Activated CD4-positive, alpha-beta T cell treated with anti-CD3 and anti-CD28 coated beads, Interleukin-2, amount 10 ng/mL, durations not matched to agents 7 days and 5 days (primary cell): ENCODE measurements at places on chromosomes 3 and 15. TPM values are rescaled to one million over a fixed set of nuclear protein-coding genes. Genes with fewer than 3 reads are reported as not detected.

The GADL1 gene
- not detected for total RNA-seq

The SLC28A1 gene
- not detected for total RNA-seq

The SLC22A14 gene
- total RNA-seq, result not detected

The NEO1 gene
- total RNA-seq, result 5.8 TPM

The SH2D7 gene
- not detected for total RNA-seq

The ZNF619 gene
- total RNA-seq, result 9.5 TPM

The ASB14 gene
- not detected for total RNA-seq

The FMN1 gene
- 0.04 TPM for total RNA-seq

DNA sequence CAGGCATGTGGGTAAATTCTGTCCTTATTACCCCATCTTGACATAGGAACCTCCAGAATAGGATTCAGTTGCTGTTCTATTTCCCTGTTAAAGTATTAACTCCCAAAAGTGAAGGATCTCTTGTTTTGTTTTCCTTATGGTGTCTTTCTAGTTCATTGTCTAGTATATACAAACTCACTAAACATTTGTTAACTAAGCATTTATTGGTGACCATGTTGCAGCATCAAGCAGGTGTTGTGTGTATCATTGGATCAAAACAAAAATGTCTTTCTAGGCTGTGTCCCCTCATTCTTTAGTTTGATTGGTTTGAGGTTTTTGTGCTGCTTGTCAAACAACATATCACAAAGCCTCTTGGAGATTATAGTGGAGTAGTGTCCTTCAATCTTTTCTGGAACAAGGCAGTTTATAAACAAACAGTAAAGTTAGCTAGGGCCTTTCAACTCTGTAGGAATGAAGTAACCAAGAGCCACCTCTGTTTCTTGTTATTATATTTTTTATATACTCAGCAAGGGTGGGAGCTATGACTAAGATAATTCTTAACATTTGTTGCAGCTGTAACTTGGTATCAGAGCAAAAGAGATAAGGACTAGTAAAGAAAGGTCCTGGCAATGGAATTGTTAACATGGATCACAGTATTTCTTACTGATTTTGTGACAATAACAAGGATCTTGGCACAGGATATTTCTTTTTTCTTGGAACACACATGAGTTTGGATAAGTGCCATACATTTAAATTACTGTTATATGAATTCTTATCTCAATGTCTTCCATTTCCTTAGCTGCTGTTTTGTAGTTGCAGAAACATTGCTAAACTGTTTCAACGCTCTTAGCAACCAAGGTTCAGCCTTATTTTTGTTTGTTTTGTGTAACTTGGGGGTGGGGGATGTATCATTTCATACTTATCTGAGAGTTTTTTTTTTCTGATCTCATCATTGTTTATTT, 49.3 kb downstream of the TMOD3 start:
- DNase-seq, result no peak

GRCh38 chr15:61146931-61147230, 82.2 kb downstream of the RORA start:
- DNase-seq, result no peak

GRCh38 chr3:125256675-125257074, 44.1 kb upstream of the SLC12A8 start:
- no peak for DNase-seq

DNA sequence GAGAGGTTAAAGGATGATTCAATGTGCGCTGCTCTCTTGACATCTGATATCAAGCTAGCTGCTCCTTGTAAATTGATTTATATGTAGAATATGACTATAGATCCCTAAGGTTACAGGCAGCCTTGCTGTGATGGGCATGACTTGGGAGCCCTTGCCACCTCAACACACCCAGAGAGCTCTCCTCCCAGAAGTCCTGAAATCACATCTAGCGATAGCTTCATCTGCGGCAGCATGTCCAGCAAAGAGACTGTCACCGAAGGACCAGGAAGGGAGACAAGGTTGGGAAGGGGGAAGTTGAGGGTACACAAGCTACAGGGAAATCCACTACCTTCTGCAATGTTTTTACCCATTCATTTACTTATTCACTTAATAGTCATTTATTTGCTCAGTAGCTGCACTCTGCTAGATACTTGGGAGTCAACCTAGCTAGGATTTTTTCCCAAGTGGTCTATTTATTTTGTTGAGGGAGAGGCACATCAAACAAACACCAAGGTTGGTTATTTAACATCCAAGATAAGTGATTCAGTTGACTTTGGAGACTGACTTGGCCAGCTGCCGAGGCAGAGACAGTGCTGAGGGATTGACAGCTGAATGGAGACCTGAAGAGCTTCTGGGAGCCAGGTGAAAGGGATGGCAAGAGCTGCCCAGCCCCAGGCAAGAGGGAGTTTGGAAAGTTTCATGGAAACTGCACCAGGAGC, 205.8 kb upstream of the IL12A start:
- DNase-seq, result no peak

- no peak for DNase-seq
These were observed 44.6 kb upstream of the LEKR1 start for GRCh38 chr3:156781310-156782230.

- no peak for DNase-seq
These were observed 1384.0 kb downstream of the ZPLD1 start for GRCh38 chr3:103818800-103819199.

GRCh38 chr3:52528586-52529375, 4.9 kb downstream of the NT5DC2 start:
- DNase-seq, result no peak

- no peak for DNase-seq
These were observed 72.3 kb downstream of the CD200R1L start for GRCh38 chr3:112774293-112774926.

GRCh38 chr3:14684447-14684846, 9.5 kb downstream of the C3orf20 start:
- no peak for DNase-seq

GRCh38 chr3:149970716-149971402, at the start of gene PFN2:
TSS of gene PFN2 (minus strand) at chr3:149970895. CDS start at chr3:149970856, 39 bp downstream.
- peak; percentile 31 for DNase-seq

DNA sequence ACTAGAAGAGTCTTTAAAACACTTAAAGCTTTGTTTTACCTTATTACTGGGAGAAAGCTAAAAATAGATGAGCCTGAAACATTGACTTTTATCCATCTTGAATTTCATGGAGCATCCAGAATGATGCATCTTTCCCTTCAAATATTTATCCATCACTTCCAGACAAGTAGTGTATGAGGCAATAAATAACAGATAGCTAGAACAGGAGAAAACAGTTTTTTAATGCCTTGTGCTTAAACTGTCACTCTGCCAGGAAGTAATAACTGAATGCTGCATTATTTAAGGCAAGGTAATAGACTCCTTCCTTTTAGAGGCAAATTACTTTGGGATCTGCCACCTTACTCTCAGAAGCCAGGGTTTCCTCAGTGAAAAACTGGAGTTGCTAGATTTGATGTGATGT, 225.8 kb upstream of the NAALADL2 start:
- DNase-seq, result no peak

- no peak for DNase-seq
These were observed 48.1 kb downstream of the CASR start for GRCh38 chr3:122231465-122232157.

DNA sequence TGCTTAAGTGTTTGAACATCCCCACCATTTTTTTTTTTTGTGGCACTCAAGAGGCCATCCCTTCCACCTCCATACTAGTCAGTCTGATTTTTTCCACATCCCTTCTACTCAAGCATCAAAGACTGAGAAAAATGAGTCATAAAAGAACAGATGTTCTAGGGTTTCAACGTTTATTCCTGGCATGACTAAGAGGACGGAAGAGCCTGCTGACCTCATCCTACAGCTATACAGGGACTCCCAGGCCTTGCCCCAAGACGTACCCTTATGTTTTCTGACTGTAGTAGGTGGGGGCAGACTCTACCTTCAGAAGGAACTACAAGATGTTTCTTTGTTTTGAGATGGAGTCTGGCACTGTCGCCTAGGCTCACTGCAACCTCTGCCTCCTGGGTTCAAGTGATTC, 3.3 kb upstream of the ITPKA start:
- no peak for DNase-seq

DNA sequence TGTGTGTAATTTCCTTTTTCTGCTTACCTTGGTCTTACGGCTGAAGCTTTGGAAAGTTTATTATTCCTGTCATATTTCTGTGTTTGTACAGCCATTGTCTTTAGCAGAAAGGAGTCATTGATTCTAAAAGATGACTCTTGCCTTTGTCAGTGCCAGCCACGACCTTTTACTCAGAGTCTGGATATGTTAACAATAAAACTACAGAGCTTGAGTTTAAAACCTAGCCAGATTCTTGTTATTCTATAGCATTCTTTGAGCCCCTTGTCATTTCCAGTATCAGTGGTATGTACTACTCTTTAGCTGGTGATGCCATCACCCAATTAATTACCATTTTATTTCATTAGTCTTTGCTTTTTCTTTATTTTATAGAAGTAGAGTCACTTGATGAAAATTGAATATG, 142.4 kb downstream of the TCF12 start:
- no peak for DNase-seq

DNA sequence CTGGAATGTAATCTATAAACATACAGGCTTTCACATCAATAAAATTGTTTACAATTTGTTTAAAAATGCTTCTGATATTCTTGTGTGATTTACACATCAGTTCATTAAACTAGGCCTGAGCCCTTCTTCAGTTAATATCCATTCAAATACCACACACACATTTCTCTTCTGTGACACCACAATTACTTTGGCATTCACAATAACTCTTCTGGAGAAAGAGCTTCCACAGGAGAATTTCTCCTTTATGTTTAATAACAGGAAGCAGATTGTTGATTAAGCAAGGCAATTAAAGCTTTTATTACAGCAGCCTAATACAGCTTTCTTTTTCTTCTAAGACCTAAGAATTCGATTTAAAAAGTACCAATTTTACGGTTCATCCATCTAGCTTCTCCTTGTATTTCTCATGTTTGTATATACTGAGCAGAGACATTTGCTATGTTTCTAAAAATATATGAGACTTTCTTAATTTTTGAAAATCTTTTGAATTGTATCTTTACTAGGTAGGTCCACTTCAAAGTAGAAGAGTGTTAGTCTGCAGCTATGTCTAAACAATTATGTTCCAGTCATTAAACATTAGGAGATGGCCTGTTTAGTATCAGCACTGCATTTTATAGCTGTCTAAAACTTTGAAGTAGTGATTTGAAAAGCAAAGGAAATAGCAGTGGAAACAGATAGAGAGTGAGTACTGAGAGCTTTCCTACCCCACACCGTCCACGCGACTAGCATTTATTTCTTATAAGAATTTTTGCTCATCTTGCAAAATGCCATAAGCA, 511.1 kb upstream of the UBE2E2 start:
- DNase-seq, result no peak

DNA sequence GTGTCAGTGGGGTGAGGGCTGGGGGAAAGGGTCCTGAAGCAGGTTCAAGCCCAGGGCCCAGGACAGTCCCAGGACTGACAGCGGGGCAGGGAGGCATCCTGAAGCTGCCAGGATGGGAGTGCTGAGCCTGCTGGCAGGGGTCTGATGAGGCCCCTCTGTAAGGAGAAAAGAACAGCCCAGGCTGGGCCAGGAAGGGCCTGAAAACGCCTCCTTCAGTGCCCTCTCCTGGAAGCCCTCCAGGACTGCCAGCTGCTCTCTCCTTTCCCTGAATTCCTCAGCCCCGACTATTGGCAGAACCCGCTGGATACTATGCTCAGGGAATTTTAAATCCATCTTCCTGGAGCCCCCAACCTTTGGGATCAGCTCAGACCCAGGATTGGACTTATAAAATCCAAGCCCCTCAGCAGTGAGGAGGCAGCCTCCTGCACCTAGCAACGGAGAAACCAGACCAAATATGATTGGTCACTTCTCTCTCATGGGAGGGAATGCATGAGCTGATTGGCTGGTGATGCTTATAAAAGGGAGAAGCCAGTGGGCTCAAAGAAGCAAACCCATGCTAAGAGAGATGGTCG, 203.5 kb upstream of the LINGO1 start:
- DNase-seq, result no peak

DNA sequence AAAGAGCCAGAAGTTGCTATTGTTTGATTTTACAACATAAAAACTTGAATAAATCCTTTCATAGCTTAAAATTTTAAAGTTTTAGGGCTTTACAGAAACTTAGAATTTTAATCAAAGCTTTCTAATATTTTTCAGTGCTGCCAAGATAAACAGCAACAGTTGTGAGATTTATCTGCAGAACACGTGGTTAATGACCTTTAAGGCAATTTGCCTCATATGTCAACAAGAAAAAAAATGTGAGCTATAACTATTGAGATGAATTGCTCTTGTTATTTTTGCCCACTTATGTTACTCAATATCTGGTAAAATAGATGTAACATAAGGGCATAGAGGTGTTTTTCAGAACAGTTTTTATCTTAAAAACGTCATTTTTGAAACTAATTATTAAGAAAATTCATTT, 96.7 kb upstream of the NECTIN3 start:
- no peak for DNase-seq

DNA sequence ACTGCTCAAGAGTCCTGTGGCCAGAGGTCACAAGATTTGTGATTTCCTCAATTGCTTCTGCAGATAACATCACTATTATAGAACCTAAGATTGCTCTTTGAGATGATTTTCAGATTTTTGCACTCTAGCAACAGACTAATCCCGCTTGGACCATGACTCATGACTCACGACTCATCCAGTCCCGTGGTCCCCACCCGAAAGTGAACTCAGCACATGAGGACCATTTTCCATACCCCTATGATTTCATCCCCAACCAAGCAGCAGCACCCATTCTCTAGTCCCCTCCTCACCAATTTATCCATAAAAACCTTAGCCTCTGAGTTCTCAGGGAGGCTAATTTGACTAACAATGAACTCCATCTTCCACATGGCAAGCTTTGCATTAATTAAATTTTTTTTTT, 106.3 kb upstream of the ALCAM start:
- DNase-seq, result no peak

DNA sequence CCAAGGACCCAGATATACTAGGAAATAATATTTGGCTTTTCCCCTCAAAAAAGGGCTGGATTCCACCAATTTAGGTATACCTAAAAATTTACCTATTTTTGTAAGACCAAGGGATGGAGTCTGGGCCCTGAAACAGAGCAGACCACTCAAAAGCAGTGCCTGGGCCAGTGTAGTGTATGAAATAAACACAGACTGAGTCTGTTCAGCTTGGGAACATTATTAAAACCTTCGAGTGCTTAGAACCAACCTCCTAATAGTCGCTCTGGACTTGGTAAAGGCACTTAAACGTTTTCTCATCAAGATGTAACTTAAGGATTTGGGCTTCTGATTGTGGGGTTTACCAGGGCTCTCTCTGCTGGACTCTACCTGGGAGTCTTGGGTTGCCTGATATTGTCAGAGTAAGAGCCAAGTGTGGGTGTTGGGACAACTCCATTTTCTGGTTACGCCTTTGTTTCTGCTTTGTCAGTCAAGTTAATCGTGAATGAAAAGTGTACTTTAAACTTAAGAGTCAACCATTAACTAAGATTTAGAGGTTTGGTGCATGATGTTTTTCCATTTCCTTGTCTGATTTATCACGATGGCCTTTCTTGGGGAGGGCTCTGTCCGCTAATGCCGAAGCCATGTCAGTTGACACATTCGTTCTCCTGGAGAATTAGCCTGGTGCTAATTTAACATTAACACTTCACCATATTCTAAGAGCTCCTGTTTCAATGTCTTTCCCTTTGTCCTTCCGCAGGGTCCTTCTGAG, 221.0 kb upstream of the TPM1 start:
- DNase-seq, result no peak

GRCh38 chr3:119628816-119629445, 31.2 kb downstream of the PLA1A start:
- no peak for DNase-seq
